AG04449 (cell line): ENCODE measurements at places on chromosomes 16 and 17.
A peak's percentile ranks its signal among the peaks of the same experiment; 100 is the strongest.

DNA sequence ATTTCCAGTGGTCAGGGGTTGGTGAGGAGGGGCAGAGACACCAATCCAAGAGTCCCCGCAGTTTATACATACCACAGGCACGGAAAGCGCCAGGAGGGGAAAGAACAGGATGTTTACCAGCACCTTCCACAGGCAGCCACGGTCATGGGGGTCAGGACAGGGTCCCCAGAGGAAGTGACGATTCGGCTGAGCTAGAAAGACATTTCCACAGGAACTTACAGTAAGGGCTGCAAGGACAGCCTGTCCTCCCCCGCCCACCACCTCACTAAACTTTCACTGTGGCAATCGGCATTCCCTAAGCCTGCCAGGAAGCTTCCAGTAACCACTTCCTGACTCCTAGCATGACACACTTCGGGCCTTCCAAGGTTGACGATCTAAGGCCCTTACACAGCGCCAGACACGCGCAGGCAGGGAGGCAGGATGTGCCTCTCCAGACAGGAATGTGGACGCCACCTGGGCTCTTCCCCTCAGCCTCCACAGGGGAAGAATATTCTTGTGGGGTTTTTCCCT, 1.2 kb upstream of the MT2A start:
- DNase-seq: peak; percentile 94

DNA sequence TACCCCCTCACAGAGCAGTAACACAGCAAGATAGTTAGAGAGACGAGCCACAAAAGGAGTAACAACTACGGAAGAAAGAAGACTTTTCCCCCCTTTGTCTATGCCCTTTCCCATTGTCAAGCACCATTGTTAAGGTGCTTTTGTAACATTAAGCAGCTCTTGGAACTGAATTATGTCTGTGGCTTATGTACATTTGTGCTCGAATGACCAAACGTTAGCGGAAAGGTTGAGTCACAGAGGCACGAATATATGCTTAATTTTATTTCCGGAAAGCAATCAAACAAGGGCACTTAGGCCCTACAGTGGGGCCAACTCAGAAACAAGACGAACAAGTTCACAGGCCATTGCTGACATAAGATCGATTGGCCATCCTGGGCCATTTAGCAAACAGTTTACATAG, 109.5 kb downstream of the ANKFN1 start:
- DNase-seq: no peak

DNA sequence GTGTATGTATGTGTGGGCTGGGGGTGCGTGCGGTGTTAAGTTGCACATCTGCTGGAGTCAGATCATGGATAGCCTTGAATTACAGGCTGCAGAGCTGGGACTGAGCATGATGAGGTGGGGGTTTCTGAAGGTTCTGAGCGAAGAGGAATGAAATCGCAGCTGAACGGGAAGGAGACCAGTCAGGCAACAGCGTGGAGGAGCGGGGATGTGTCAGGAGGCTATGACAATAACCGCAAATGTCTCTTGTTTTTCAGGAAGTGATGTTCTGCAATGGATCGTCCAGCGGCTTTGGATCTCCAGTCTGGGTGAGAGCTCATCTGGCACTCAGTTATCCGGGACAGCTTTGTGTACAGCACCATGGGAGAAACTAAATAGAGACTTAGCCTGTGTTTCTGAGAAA, 20.9 kb downstream of the RGS9 start:
- DNase-seq: no peak

DNA sequence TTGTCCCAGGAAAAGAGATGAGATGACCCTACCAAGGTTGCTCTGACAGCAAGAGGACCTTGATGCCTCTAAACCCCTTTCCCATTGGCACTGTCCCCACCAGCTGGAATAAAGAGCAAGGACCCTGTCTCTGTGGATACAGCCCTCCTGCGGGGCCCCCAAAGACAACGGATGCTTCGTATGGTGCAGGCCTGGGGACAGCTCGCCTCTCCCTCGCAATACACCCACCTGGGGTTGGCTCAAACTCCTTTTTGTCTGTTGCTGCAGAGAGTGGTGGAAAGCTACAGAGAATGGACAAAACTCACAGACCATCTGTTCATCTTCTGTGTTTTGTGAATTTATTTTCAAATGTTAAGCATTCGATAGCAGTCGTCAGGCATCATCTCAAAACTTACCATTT, 27.6 kb upstream of the CACNG3 start:
- no peak for DNase-seq

DNA sequence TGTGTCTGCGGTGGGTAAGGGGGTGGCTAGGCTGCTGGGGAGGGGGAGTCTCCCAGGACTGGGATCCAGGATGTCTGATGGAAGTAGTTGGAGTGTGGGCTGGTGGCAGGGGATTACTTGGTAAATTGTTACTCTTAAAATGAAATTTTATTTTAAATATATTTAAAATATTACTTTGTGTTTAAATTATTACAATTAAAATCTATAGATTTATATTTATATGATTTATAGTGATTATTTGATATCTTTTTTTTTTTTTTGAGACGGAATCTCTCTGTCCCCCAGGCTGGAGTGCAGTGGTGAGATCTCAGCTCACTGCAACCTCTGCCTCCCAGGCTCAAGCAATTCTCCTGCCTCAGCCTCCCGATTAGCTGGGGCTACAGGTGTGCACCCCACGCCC, 18.6 kb downstream of the CPNE2 start:
- no peak for DNase-seq

GRCh38 chr17:78383725-78384471, 5.4 kb downstream of the PGS1 start:
- DNase-seq: peak; percentile 99

GRCh38 chr16:18841833-18842525, 40.6 kb upstream of the ARL6IP1 start:
- DNase-seq: no peak

DNA sequence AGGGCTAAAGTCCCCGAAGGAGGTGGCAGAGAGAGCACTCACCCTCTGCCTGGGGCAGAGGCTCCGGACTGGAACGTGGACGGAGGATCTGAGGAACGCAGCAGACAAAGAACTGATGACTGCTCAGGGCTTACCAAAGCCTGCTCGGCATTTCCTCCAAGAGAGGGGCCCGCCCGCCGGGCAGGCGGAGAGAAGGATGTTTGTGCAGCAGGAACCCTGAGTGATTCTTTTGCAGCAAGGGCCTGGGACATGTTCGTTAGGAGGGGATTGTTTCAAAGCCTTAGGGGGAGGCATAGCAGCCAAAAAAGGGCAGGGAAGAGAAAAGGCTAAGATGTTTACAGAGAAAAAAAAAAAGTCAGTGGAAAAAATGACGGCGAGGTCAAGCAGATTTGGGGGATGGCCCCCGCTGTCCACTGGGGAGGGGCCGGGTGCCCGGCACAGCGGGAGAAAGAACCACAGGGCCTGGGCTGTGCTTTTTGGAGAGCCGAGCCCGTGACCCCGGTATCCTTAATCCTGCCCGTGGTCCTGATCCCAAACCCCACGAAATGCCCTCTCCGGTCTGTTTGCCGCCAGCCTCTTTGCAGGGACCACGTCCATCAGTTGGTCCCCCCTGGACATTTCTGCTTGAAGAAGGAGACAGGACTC, 129.3 kb downstream of the NTN1 start:
- DNase-seq: no peak

DNA sequence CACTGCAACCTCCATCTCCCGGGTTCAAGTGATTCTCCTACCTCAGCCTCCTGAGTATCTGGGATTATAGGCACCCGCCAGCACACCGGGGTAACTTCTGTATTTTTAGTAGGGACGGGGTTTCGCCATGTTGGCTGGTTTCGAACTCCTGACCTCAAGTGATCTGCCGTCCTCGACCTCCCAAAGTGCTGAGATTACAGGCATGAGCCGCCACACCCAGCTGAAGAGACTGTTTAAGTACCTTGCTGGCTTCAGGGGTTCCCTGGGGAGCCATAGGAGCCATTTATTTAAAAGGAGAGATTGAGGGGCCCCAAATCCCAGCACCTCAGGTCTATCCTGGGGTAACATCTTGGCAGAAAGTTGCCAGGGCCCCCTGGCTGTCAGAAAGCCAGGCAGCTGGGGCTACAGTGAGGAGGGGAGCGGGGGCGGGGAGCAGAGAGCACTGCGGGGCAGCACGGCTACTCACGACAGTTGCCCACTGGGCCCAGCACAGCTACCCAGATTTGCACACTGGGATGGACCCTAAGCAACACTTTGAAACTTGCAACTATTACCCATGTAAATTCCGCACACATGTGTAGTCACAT, 1.6 kb downstream of the SNAI3 start:
- no peak for DNase-seq

- no peak for DNase-seq
Measured at GRCh38 chr17:42097691-42098631, at the start of gene ZNF385C. Gene ZNF385C, minus strand, starts transcription at chr17:42098473. Its CDS starts 35,417 bp downstream, at chr17:42063056.

DNA sequence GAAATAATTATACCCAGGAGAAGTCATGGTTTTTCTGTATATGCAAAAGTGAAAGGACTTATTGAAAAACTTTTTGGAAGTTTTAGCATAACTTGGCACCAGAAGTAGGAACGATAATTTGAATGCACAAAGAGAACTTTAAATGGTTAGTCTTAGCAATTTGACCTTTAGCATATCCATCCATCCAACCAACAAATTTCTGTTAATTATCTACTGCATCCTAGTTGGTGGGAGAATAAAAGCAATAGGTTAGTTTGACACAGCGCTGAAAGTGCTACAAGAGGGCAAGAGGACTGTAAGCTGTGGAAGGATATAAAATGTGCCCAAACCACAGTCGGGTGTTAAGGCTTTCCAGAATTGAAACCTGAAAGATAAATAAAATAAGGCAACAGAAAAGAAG, 17.6 kb downstream of the SPAG9 start:
- no peak for DNase-seq

- peak; percentile 82 for DNase-seq
Measured at GRCh38 chr16:64417711-64418227, 704.1 kb downstream of the CDH11 start.

DNA sequence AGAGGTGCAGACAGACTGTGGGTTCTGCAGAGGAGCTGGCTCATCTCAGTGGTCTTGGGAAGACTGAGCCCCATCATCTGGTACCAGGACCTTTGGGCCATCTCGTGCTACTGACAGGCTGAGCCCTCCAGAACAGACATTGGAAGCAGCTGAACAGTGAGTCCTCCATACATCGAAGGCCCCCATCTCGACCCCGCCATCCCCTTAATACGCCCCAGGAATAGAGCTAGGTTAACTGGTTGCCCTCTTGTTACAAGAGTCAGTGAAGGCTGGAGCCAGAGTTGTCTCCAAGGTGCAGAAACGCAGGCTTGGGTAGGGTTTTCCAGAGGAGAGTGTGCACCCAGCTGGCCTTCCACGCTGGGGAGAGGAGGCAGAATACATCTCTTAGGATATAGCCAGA, 76.0 kb downstream of the N4BP1 start:
- no peak for DNase-seq

DNA sequence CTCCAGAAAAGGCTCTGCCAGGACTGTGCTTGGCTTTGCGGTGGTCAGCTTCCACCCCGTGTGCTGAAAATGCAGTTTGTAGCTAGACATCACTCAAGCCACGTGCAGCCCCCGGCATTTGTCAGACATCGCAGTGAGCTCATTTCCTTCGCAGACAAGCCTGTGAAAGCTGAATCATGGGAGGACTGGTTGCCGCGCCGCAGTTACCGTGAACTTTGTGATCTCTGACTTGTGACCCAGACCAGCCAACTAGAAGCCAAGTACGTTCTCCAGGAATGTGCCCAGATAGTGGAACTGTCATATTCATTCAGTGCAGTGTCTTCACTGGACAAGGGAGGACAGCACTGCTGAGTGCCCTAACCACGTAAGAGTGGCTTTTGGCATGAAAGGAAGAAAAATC, 58.1 kb downstream of the NDE1 start:
- no peak for DNase-seq

DNA sequence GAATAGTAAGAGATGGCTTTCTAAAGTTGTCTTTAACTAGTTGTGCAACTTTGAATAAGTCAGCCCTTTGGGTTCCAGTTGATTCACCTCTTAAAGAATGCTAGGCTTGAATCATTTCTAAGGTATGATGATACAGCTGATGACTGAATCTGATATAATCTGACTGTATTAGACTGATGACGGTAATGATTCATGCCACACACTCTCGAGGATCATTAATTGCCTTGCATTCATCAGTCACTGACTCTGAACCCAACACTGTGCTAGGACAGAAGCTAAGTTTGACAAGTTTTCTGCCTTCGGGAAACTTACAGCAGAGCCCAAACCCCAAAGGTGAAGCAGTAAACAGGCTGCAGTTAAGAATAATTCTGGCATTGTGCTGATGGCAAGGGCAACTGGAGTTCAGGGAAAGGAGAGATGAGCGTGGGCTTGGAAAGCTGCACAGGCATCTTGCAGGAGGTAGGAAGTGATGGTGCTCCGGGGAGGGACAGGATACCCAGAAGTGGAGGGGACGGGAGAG, 25.8 kb downstream of the ASIC2 start:
- peak; percentile 76 for DNase-seq

- DNase-seq: no peak
Measured at GRCh38 chr17:50916026-50916707, 50.0 kb upstream of the TOB1 start.

DNA sequence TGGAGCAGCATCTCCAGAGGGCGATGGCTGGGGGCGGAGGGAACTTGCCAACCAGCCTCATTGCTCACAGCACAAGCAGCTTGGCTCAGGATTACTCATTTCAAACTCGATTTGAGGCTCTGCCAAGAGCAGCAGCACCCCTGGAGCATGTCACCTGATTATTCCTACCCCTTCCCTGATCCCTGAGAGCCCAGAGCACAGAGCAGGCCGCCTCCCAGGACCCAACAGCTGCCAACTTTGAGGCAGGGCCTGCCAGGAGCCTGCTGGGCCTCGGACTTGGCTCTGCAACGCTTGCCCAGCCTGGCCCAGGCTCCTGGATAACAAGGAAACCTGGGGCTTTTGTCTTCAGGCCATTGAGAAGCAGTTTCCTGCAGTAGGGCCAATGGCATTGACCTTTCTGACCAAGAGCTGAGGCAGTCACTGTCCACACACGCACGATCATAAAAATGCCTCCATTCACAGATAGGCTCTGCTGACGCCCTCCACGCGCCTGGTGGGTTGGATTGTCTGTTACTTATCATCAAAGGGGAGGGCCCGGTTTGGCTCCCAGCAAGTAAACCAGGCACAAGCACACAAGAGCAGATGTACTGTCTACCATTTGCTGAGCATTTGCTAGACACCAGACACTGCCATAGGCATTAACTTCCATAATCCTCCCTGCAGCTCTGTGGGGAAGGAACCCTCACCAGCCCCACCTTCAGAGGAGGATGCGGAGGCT, 406.6 kb upstream of the EEF2KMT start:
- no peak for DNase-seq

DNA sequence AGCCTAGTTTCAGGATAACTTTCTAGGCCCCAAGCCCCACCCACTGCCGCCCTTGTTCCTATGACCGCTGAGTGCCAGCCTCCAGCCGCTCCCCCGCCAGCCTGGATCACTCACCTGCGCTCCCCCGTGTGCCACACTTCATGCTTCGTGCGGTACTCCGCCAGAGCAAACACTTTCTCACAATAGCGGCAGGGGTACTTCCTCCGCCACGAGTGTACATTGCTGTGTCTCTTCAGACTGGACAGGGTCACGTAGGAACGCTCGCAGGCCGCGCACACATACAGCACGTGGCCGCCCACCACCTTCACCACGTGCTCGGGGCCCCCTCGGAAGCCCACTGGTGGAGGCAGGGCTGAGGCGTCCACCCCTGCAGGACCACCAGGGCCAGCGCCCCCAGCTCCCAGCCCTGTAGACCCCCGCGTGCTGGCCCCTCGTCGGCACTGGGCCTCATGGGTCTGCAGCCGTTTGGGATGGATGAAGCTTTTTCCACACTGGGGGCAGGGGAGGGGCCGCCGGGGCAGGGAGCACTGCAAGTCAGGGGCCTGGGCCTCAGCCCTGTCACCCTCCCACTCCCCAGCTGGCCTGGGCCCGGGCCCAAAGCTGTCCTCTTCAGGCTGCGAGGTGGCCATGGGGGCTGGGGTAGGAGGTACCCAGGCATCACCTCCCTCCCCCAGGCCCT, 13.7 kb downstream of the ZBTB4 start:
- no peak for DNase-seq
